A172 (cell line): ENCODE measurements at places on chromosomes 6 and 20. TPM values are rescaled to one million over a fixed set of nuclear protein-coding genes. Genes with fewer than 3 reads are reported as not detected.

Gene PABPC1L
- 6.0 and 9.1 TPM in 2 replicates for total RNA-seq

GRCh38 chr6:14058029-14058695 is 59.4 kb upstream of the CD83 start:
- no peak for DNase-seq

GRCh38 chr20:61193164-61193563 is 58.9 kb upstream of the CDH4 start:
- no peak for DNase-seq

GRCh38 chr20:4406627-4407026 is 315.1 kb upstream of the PRND start:
- peak; percentile 61 for DNase-seq

GRCh38 chr6:137081997-137082396 is 37.2 kb upstream of the IL20RA start:
- no peak for DNase-seq
